Activated CD4-positive, alpha-beta T cell treated with anti-CD3 and anti-CD28 coated beads, Interleukin-2, amount 10 ng/mL, durations not matched to agents 24 days and 14 days (primary cell): ENCODE measurements at places on chromosomes 1 and 21. TPM values are rescaled to one million over a fixed set of nuclear protein-coding genes. Genes with fewer than 3 reads are reported as not detected.

IL12RB2 gene
- total RNA-seq, result 138 and 146 TPM in 2 replicates

DNA sequence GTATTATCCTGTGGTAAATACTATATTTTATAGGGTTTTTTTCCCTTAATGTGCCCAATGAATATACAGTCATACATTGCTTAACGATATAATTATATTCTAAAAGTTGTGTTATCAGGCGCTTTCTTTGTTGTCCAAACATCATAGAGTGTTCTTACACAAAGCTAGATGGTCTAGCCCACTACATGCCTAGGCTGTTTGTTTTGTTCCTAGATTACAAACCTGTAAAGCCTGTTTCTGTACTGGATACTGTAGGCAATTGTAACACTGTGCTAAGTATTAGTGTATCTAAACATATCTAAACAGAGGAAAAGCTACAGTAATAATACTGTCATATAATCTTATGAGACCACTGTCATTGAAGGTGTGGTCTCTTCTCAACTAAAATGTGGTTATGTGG is 242.6 kb upstream of the C1orf105 start:
- DNase-seq, result no peak

GRCh38 chr1:197173571-197174507 is 27.4 kb upstream of the ASPM start:
- DNase-seq, result no peak

DNA sequence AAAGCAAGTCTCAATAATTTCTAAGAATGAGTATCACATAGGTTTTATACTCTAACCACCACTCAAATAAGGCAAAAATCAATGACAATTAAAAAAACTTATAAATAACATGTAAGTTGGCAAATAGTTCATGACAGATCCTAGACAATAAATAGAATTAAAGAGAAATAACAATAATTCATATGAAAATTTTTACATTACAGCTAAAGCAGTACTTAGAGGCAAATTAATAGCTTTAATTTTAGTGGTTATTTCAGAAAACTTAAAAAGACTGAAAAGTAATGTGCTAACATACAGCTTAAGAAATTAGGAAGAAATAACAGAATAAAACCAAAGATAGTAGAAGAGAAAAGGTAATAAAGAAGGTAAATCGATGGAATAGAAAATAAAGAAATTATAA is 179.9 kb upstream of the SPAG17 start:
- DNase-seq, result no peak

DNA sequence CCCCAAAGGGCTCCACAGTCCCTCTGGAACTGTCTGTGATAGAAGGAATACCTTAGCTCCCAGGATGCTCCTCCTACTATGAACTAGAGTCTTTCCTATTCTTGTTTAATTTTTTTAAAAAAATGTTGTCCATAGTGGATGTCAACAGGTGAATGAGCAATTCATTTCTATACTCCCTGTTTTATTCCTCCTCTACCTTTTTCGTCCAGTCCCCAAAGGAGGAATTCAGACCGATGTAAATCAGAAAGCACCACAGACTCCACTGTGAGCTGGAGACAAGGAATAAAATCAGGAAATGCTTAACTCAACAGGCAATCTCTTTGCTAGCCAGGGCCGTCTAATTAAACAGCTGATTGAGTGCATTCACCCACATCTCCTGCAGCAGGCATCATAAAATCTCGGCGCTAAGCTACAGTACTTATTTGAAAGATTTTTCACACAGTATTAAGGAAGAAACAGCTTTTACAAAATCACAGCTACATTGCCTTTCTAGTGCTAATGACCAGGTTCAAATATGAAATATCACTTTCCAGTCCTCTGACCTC is 381.6 kb downstream of the SIPA1L2 start:
- DNase-seq, result no peak
